ENCODE measurements at places on chromosomes 5 and 9.

DNA sequence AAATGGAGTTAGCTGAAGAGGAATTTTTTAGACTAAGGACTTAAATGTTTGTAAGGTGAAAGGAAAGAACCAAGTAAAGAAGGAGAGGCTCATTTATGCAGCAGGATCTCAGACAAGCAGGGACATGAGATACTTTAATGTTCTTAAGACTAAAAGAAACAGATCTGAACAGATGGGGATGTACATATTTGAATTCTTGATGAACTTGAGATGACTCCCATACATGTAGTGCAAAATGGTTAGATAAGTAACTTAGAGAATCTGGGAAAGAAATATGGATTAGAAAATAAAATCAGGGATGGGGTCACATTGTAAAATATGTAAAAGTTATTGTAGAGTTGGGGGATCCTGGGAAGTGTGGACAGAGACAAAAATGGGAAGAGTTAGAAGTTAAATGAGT, 27.1 kb upstream of the PSAT1 start:
- DNase-seq: no peak

DNA sequence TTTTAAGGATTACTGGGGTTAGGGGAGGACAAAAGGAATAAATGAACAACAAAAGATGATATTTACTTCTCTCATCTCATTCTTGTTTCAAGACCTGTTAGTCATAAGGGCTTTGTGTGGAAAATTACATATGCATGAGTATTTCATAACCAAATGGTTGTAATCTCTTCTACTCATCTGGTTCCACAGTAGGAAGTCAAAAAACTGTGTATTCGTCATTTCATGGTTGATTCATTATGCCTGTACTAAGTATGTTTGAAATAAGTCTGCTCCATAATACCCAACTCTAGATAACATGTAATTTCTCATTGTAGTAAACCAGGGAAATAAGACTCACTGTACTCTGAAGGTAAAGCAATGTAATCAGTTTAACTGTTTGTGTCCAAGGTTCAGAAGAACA, 212.9 kb downstream of the ARRDC3 start:
- no peak for DNase-seq

DNA sequence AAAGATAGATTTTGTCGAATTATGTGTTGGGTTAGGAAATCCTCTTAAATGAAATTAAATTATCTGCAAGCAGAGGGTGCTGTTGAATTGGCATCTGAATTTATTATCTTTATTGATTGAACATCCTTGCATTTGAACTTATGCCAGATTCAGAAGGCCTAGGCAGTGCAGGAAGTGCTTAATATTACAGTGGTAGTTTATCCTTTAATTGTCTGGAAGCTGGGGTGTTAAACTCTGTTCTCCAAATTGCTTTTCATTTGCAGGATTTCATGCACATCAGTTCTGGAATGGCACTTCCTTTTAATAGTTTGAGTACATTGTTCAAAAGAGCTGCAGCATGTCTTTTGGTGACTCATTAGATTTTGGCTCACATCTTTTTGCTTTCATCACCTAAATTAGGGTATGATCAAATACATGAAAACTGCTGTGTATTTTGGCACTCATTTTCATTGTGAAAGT, 186.3 kb downstream of the KDM4C start:
- no peak for DNase-seq

DNA sequence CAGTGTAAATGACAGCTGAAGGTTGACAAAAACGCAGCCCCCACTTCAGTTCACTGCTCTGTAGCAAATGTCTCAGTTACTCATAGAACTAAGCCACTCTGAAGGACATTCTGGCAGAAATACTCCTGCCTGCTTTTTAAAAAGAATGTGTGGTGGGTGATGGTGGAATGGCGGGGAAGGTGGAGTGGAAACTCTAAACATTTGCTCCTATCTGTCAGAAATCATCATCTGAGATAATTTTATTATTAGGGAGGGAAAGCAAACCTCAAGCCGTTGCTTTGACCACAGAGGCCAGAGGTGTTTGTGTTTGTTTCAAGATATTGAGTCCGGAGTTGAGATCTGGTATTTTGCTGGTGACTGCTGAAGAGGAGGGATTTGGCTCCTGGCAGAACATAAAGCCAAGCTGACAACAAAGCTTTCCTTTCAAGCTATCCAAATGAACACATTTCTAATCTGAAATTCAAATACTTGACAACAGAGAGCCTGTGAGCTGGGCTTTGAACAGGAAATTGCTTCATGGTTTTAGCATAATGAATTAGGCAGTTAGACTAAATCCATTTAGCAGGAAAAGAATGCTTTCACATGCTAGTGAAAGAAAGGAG, 362.7 kb downstream of the CSNK1G3 start:
- no peak for DNase-seq

DNA sequence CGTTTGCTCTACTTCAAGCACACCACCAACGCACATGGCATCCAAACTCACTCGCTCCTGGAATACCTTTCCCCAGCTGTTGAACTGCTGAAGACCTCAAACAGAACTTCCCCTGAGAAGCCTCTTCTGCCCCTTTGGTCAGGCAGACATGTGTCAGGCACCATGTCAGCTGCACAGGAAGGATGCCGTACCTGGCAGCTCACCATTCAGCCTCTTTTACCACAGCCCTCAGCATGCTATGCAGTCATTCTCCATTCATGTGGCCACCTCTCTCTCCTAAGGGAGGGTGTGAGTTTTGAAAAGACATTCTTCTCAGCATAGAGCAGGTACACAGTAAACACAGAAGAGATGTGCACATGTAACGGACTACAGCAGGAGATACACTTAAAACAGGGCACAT, 14.2 kb downstream of the IL4 start:
- no peak for DNase-seq

- no peak for DNase-seq
These were observed 117.7 kb downstream of the STARD4 start for GRCh38 chr5:111394586-111394985.

- no peak for DNase-seq
These were observed 24.6 kb downstream of the C9orf85 start for GRCh38 chr9:71936066-71936465.

DNA sequence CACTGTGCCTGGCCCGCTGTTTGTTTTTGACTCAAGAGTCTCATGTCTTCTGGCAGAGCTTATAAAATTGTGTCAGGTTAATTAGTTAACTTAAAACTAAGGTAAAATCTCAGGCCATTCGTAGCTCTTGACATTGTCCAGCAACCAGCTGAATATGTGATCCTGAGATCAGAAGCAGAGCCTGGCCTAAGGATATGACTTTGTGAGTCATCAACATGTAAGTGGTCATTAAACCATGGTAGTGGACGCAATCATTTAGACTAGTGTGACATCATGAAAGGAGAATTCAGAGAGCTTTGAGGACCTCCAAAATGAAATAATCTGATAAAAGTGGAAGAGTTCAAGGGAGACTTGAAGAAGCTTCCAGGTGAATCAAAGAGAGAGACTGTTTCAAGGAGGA, 23.3 kb downstream of the SPZ1 start:
- DNase-seq: no peak

DNA sequence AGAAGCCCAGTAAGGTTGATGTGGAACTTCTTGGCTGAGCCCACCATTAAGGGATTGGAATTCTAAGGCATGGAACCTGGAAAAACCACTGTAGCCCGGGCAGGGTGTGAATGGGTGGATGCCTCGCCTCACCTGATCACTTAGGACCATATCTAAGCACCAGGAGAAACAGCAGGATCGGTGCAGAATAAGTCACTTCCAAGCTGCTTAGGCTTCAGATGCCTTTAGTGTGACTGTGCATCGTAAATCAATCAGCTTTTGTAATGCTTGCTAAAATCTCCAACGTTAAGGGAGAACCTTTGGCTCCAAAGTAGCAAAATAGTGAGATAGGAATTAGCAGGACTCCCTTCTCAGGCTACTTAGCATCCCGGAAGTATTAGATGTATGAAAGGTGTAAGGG, 103.9 kb upstream of the MEGF10 start:
- DNase-seq: no peak

- DNase-seq: no peak
These were observed 26.9 kb upstream of the ADAM19 start for GRCh38 chr5:157602505-157602904.

GRCh38 chr5:43193181-43193893, 1.3 kb downstream of the NIM1K start:
- no peak for DNase-seq

- DNase-seq: no peak
These were observed 139.4 kb downstream of the GNAQ start for GRCh38 chr9:77892171-77892570.
